ENCODE measurements at places on chromosomes 2 and 18. TPM values are rescaled to one million over a fixed set of nuclear protein-coding genes. Genes with fewer than 3 reads are reported as not detected.

Gene BCL2
- 15.9 TPM for polyA plus RNA-seq

Gene C18orf54
- 7.2 TPM for polyA plus RNA-seq

Gene KYNU
- polyA plus RNA-seq, result 0.80 TPM

Gene SPRED2
- polyA plus RNA-seq, result 26.6 TPM

Gene NAT8
- not detected for polyA plus RNA-seq

Gene GCG
- polyA plus RNA-seq, result 30.9 TPM

DNA sequence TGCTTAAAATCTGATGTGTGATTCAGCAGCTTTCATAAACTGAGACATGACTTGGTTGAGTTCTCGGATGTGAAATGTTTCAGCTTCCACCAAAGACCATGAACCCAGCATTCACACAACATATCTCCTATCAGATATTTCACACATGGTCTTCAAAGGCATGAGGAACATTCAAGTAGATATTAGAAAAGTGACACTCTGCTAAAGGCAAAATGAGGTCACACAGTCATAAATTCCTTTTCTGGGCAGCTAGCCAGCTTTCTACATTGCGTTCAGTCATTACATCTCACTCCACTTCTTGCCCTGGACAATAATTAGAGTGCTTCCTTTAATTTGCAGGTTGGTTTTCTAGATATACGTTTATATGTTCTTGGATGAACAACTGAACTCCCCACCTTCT is 96.7 kb downstream of the GAREM1 start:
- DNase-seq, result peak; percentile 56

DNA sequence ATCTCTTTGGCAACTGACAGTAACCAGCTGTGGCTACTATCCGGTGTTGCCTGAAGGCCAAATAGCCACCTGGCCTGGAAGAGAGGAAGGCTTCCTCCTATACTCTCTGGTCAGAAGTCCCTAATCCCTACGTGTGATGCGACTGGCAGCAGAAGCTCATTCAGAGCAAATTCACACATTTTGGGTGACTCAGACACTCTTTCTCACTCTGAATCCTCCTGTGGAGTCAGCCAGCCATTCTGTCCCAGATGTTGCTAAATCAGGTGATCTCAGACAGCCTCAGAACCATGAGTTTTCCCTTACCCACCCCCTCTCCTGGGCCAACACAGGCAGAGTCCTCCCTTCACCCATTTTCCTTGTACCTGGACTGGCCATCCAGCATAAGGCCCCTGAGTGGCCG is 34.7 kb downstream of the CFAP53 start:
- no peak for DNase-seq

DNA sequence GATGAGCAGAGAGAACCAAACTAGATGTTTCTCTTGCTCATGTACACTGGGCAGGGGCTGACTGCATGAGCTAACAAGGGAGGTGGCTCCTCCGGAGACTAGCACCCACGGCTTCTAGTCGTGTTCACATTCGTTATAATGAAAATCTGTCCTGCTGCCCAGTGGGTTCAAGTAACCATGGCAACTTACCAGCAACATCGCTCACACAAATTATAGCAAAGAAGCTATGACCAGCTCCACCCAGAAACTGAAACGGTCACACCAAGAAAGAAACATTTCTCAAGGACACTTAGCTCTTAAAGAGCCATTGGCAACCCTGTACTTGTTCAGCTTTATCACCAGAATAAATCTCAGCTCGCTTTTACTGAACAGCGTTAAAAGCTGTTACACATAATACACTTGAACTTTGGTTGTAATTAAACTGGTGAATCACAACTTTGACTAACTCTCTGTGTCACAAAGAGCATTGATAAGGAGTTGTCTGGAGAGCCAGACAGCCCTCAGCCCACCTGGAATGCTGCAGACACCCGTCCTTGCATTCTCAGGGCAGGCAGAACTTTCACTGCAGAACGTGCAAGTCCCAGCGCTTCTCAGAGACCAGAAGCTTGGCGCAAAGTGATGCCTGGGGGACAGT is 141.2 kb downstream of the PID1 start:
- DNase-seq, result peak; percentile 55

DNA sequence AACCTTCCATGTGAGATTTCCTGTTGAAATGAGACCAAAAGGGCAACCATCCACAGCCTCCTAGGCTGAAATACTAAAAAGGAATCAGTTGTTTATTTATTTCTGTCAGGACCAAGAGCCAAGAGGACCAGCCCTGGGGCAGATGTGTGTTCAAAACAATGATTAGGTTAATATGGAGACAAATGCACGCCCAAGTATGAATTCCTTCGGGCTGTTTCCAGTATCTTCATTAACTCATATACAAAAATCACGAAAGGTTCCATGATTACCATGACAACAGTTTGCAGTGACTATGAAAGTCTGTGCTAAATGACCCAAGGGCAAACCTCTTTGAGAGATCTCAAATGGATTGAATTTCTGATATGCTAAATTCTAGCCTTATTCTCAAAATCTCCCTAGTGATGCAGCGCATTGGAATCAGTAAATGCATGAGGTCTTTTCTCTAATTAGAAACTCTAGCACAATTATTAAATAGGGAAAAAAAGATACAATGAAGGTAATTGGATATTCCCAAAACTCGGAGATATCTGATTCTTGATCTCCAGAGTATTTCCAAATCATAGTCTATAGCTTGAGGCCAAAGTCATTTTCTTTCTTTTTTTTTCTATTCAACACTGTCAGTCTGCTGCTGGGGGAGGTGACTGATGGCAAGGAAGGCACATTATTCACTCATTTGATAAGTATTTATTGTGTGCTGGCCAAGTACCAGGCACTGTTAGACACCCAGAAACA is 35.6 kb downstream of the VIT start:
- DNase-seq, result peak; percentile 91

DNA sequence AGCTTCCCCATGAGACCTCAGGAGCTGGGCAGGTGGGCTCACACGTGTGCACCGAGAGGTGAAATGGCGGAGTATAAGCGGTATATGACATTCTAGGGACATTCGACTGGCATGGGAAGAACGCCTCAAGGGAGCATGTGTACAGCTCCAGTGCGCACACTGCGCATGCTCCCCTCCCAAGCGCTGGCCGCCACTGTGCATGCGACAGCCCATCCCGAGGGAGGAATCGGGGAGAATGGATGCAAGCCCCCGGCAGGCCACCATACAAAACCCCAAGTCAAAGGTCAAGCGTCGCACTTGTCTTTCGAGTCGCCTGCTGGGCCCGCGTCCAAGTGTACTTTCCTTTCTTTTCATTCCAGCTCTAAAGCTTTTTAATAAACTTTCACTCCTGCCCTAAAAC is 103.4 kb upstream of the ODC1 start:
- no peak for DNase-seq

DNA sequence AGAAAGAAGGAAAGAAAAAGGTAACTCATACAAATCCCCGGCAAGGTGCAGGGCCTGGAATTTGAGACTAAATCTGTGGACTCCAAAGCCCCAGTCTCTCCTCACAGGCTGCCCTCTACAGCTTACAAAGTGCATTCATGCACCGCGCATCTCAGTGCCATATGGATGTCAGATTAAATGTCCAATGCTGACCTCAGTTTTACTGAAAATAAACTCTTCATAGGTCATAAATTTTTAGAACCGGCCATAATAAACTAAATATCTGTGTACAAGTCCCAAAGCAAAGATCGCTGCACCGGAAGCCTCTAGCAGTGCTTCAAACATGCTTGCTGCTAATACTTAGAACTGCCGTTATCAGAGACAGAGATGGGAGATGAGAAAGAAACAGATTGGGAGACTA is 17.7 kb downstream of the ST6GAL2 start:
- DNase-seq, result peak; percentile 16

DNA sequence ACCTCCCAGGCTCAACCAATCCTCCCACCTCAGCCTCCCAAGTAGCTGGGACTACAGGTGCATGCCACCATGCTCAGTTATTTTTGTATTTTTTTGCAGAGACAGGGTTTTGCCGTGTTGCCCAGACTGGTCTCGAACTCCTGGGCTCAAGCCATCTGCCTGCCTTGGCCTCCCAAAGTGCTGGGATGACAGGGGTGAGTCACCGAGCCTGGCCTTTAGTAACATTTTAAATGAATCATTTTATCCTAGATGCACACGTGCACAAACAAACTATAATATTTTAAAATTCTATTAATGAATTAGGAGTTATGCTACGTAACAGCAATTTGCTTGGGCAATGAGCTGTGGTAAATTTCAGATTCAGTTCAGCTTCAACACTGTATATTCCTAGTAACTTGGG is 862.5 kb upstream of the ID2 start:
- no peak for DNase-seq

DNA sequence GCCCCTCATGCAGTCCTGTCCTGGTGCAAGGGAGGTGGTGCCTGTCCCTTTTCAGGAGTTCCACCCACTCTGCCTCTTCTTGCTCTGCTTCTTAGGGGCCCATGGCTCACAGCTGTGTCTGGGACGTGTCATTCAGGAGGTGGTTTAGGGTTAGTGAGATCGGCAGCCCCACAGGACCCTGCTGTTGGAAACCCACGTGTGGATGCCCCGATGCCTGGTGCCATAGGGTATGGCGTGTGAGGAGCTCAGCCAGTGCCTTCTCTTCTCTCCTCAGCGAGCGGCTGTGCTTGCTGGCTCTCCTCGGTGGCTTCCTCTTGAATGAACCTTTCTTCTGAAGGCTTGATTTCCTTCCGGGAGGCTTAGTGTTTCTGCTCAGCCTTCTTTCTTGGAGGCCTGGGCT is 55.2 kb downstream of the LDLRAD4 start:
- peak; percentile 48 for DNase-seq

DNA sequence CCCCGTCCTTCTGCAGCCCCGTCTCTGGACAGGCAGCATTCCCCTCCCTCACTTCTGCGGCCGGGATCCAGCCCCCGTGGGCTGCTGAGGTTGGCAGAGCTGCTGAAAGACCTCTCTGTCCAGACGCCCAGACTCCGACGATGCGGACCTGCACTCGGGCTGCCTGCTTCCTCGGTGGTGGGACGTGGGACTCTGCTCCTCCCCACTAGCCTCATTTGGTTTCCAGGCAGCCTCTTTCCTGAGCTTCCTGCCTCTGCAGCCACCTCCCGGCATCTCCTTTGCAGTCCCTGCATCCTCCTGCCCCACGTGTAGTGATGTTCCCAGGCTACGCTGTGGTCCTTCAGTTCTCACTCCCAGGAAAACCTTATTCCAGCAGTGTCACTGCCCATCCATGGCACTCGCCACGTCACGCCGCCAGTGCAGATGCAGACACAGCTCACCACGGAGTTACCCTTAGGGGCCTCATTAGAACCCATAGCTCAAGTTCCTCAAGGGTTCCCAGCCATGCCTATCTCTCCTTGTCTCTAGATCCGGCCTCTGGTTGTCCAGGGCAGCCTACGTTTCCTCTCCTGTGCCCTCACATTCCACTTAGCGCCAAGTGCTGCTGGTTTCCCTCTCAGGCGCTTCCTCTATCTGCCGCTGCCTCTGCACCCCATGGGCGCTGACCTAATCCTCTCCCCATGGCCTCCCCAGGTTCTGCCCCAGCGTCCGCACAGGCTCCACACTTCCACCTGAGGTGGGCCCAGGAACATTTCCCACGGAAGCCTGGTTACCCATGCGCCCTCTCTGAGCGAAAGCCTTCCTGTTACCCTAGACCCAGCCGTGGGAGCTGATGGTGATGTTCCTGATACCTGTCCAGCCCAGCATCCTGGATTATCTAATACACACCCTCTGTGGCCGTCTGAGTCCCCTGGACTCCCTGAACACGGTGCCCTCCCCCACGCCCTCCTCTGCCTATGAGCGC is 318.3 kb upstream of the MYT1L start:
- no peak for DNase-seq

GRCh38 chr2:204110338-204110741 is 173.8 kb downstream of the ICOS start:
- peak; percentile 51 for DNase-seq

- no peak for DNase-seq
These were observed 42.0 kb downstream of the OXER1 start for GRCh38 chr2:42721898-42722297.

DNA sequence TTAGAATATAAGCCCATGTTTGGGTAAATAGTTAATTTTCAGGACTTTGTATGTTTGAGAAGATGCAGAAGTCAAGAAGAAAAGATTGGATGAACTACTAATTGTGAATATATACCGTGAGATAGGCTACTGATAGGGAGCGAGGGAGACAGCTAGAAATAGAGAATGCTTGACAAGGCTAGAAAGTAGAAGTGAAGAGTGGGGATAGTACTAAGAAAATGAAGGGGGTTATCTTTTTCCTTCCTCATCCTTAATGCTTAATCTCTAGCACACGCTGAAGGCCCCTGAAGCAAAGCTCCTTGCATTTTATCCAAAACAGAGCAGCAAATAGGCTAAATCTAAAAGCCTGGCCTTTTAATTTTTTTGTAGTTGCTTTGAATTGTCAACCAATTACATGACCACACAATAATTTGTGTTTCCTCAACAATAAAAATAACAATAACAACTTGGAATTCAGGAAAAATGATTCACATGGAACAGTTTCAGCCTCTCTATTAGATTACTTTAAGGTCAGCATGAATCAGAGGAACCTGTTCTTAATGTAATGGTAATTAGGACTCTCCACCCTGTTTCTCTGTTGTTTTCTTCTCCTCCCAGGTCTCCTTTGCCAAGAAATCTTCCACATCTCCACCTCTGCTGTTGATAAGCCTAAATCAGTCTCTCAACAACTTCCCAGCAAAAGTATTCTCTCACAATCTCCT is 1071.3 kb upstream of the ZEB2 start:
- no peak for DNase-seq

- DNase-seq, result no peak
These were observed 349.3 kb upstream of the SLC39A10 start for GRCh38 chr2:195307751-195308150.

GRCh38 chr18:61823595-61823994 is 69.2 kb downstream of the RNF152 start:
- no peak for DNase-seq

GRCh38 chr2:231167745-231168459 is 30.5 kb upstream of the ARMC9 start:
- no peak for DNase-seq

- no peak for DNase-seq
These were observed 125.8 kb upstream of the MYO3B start for GRCh38 chr2:170052151-170052550.

DNA sequence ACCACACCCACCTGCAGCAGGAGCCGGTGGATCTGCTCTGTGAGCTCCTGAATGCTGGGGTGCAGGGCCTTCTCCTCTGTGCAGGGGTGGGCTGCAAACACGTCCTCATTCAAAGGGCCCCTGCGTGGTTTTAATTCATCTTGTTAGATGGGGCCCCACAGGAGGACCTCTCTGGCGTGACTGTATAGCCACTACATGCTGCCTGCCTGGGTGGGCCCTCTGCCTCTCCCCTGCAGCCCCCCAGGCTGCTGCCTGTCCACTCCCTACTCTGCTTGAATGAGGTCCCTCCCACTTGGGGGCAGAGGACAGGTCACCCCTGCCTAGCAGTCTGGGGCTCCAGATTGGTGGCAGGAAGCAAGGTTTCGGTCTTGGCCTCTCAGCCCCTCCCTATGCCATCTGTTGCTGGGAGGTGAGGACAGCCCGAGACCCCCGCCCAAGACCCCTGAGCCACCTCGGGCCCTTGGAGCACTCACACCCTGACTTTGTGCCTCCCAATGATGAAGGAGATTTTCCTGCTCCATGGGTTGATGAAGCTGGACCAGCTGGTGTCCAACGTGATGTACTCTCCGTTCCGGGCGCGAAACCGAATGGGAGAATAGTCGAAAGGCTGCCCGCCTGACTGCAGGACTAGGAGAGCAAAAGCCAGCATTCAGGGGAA is 22.0 kb upstream of the HES6 start:
- no peak for DNase-seq

Data from muscle of leg (tissue), 16 donors.